ENCODE measurements at places on chromosomes 12 and 14.

DNA sequence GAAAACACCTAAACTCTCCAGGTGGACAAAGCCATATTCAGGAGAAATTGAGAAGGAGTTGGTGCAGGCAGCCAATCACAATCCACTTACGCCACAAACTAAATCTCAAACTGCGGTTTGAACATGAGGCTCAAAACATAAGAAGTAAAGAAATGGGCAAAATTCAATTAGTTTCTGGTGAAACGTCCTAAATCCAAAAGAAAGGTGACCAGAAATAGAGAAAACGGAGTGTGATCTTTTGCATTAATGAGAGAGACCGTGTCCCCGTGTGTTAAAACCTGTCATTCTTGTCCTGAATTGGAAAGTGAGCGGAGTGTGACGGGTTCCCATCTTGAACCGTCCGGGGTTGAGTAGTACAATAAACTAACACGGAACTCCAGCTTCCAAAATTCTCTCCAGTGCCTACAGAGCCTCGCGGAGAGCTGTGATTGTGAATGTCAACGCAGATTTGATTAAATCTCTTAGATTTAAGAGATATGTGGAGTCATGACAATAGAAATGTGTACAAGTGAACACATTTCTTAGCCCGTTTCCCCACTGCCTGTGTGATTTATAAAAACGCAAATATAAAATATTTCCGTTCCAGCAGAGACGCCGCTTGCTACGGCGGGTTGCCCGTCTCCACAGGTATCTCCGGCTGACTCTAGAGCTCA lies 595 bp upstream of the METAP2 start:
- DNase-seq, result peak; percentile 9

GRCh38 chr14:24941719-24942118 lies 108.2 kb downstream of the STXBP6 start:
- DNase-seq, result peak; percentile 57

- no peak for DNase-seq
Observed at GRCh38 chr12:65430571-65431306, 152.3 kb downstream of the MSRB3 start.

GRCh38 chr12:124386661-124387527 lies 92.0 kb downstream of the RFLNA start:
- no peak for DNase-seq

- no peak for DNase-seq
Observed at GRCh38 chr14:63241096-63241495, 36.9 kb downstream of the RHOJ start.

GRCh38 chr14:83958359-83958758 lies 1571.6 kb upstream of the FLRT2 start:
- no peak for DNase-seq

- DNase-seq, result no peak
Observed at GRCh38 chr14:48792376-48793024, 793.7 kb downstream of the RPS29 start.

DNA sequence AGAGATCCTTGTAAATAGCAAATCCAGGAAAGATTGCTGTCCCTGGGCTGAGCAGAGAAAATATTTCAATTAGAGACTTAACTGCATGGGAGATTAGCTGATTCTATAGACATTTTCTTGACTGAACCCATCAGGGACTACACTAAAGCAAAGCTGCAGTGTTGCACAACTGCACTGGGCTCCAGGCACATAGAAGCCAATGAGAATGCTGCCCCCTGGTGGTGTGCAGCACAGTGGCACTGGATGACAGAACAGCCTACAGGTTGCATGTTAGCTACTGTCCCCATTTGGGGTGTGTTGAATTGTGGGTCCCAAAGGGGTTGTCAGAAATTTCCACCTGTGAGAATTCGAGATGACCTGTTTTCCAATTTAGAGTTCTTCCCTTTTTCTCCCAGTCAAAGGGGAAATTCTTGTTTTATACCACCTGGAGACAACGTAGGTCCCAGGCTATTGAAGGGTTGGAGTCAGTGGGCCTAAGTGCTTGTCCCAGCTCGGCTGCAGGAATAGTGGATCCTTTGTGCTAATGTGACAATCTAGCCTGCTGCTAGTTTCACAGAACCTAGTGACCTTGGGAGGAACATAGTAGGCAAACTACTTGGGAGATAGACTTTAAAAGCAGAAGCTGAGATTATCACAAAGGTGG lies 114.7 kb downstream of the SLC8A3 start:
- peak; percentile 49 for DNase-seq

GRCh38 chr12:50038336-50038735 lies 13.0 kb upstream of the RACGAP1 start:
- no peak for DNase-seq

DNA sequence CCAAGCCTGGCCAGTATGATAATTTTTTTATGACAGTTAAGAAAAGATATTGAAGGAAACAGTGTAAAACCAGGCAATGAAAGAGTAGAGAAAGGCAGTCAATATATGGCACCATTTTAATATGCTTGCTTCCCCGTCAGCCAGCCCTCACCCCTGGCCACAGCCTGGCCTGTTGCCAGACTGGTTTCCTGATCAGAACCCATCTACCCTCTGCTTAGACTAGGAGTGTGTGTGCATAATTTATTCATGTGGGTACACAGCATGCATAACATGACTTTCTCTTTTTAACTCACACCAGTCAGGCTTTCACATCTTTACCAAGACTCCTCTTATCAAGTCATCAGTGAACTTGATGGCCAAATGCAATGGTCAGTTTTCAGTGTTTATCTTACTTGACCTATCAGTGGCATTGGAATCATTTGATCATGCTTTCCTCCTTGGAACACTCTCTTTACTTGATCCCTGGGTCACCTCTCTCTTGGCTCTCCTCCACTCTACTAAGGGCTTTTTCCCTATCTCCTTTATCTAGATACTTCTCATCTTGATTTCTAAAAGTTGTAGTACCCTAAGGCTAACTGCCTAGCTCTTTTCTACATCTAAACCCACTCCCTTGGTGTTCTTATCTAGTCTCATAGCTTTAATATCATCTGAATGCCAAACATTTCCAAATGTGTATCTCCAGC lies 10.0 kb upstream of the GPR19 start:
- DNase-seq, result no peak

DNA sequence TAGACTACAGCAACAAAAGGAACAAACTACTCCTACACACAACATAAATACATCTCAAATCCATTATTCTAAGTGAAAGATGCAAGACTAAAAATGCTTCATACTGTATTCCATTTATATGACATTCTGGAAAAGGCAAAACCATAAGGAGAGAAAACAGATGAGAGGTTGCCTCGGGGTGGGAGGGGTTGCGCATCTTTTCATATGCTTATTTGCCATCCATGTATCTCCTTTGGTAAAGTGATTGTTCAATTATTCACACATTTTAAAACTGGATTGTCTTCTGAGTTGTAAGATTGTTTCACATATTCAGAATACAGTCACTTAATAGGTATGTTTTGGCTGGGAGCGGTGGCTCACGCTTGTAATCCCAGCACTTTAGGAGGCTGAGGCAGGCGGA lies 5.1 kb upstream of the TMEM263 start:
- DNase-seq, result no peak
